Left renal cortex interstitium (tissue), 4 donors: ENCODE measurements at places on chromosomes 16 and 17. TPM values are rescaled to one million over a fixed set of nuclear protein-coding genes. Genes with fewer than 3 reads are reported as not detected.

The TMEM114 gene
- polyA plus RNA-seq, result not detected

The CRISPLD2 gene
- polyA plus RNA-seq, result 8.3 TPM

The NPIPB8 gene
- polyA plus RNA-seq, result 0.65 TPM

The KRT36 gene
- polyA plus RNA-seq, result not detected

The HOXB7 gene
- polyA plus RNA-seq, result 52.4 TPM

The LRRC3C gene
- polyA plus RNA-seq, result 0.17 TPM

The KRTAP1-5 gene
- not detected for polyA plus RNA-seq

The HOXB5 gene
- 23.9 TPM for polyA plus RNA-seq

The C17orf78 gene
- polyA plus RNA-seq, result 0.38 TPM

The WDR59 gene
- polyA plus RNA-seq, result 79.3 TPM

The CENPV gene
- polyA plus RNA-seq, result 95.7 TPM

The SLFN11 gene
- 10.5 TPM for polyA plus RNA-seq

The KCNJ18 gene
- polyA plus RNA-seq, result not detected

The TP53TG3B gene
- polyA plus RNA-seq, result not detected

The TEKT1 gene
- polyA plus RNA-seq, result 0.62 TPM

The JPH3 gene
- 1.1 TPM for polyA plus RNA-seq

The GDPD3 gene
- 17.5 TPM for polyA plus RNA-seq

The PSME3 gene
- 97.8 TPM for polyA plus RNA-seq

The ALOX15B gene
- polyA plus RNA-seq, result 0.86 TPM

The SLC52A1 gene
- 0.25 TPM for polyA plus RNA-seq

The CCL17 gene
- polyA plus RNA-seq, result 0.25 TPM

The PITPNM3 gene
- polyA plus RNA-seq, result 11.6 TPM

The UMOD gene
- 272 TPM for polyA plus RNA-seq

The ABCA6 gene
- polyA plus RNA-seq, result 4.1 TPM

The PRR29 gene
- polyA plus RNA-seq, result 3.6 TPM

The TMEM97 gene
- 49.8 TPM for polyA plus RNA-seq

The SLC16A13 gene
- 2.9 TPM for polyA plus RNA-seq

The MYH3 gene
- 2.8 TPM for polyA plus RNA-seq

The NOG gene
- polyA plus RNA-seq, result 1.9 TPM

The TRAF4 gene
- polyA plus RNA-seq, result 134 TPM

The SLC5A11 gene
- polyA plus RNA-seq, result 6.5 TPM

The TBC1D3E gene
- polyA plus RNA-seq, result not detected

The PNMT gene
- 3.1 TPM for polyA plus RNA-seq

The CDK5R1 gene
- 4.8 TPM for polyA plus RNA-seq

The IL34 gene
- polyA plus RNA-seq, result 0.96 TPM

The DHODH gene
- polyA plus RNA-seq, result 14.0 TPM

The SHISA9 gene
- 6.2 TPM for polyA plus RNA-seq

The ZSCAN10 gene
- polyA plus RNA-seq, result 0.49 TPM

The RHBDL1 gene
- polyA plus RNA-seq, result 1.4 TPM

The TMEM238L gene
- polyA plus RNA-seq, result 1.2 TPM

The TEKT5 gene
- polyA plus RNA-seq, result 0.64 TPM

The CDRT15 gene
- polyA plus RNA-seq, result 0.34 TPM

The CBX8 gene
- 12.2 TPM for polyA plus RNA-seq

The CHP2 gene
- 1.5 TPM for polyA plus RNA-seq

The OR1F1 gene
- not detected for polyA plus RNA-seq

The GFAP gene
- 0.95 TPM for polyA plus RNA-seq

The LITAFD gene
- 0.17 TPM for polyA plus RNA-seq

The DRC3 gene
- 11.2 TPM for polyA plus RNA-seq

The TNP2 gene
- polyA plus RNA-seq, result not detected

The TUBB3 gene
- polyA plus RNA-seq, result 13.7 TPM

The SLC22A31 gene
- polyA plus RNA-seq, result 0.98 TPM

The INTS2 gene
- 11.4 TPM for polyA plus RNA-seq

The MEIOC gene
- polyA plus RNA-seq, result 0.75 TPM

The TP53TG3C gene
- polyA plus RNA-seq, result not detected

The CIBAR2 gene
- polyA plus RNA-seq, result 0.21 TPM

The KIF18B gene
- 16.9 TPM for polyA plus RNA-seq

The SLC4A1 gene
- 6.6 TPM for polyA plus RNA-seq

The CCDC154 gene
- polyA plus RNA-seq, result 3.5 TPM

The FBXW10 gene
- 0.83 TPM for polyA plus RNA-seq
